Occipital lobe (tissue), 3 donors: ENCODE measurements at places on chromosomes 2 and 18. TPM values are rescaled to one million over a fixed set of nuclear protein-coding genes. Genes with fewer than 3 reads are reported as not detected.

- DNase-seq, result no peak
These were observed 1.6 kb downstream of the KCNE4 start for GRCh38 chr2:223053484-223054192.

- no peak for DNase-seq
These were observed 3.8 kb downstream of the ASXL3 start for GRCh38 chr18:33581856-33582255.

- no peak for DNase-seq
These were observed 27.1 kb downstream of the ZNF532 start for GRCh38 chr18:58891776-58892175.

DNA sequence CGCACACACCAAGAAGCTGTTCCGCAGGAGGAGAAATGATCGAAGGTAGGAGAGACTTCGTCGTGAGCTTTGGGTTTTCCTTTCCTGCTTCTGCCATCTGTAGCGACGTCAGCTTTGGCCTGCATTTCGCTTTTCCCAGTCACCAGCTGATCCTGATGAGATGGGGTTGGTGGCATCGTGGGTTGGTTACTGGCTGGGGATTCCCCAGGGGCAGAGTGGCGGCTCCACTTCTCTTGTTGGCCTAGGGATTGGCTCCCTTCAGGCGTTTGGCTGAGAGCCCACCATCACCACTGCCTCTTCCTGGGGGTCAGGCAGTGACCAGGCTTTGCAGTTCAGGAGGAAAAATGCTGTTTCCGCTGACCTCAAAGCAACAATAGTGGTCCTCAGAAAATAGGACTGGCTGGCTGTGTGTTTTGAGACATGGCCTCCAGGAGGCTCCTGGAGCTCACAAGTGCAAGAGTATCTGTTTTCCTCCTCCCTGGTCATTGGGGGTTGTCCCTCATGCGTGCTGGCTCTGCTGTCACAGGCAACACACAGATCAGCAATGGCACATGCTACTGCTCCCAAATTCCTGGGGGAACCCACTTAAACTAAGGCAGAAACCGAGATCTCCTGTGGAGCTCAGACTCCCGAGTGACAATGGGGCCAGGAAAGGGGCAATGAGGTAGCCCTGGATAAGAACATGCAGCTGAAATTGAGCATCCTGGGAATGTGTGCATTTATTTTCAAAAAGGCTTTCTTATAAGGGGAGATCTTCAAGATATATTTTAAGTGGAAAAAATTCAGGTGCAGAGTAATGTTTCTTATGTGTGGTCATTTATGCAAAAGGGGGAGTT, 173.0 kb downstream of the CTIF start:
- DNase-seq, result no peak

GRCh38 chr18:46434629-46435028, 222.4 kb downstream of the LOXHD1 start:
- no peak for DNase-seq

DNA sequence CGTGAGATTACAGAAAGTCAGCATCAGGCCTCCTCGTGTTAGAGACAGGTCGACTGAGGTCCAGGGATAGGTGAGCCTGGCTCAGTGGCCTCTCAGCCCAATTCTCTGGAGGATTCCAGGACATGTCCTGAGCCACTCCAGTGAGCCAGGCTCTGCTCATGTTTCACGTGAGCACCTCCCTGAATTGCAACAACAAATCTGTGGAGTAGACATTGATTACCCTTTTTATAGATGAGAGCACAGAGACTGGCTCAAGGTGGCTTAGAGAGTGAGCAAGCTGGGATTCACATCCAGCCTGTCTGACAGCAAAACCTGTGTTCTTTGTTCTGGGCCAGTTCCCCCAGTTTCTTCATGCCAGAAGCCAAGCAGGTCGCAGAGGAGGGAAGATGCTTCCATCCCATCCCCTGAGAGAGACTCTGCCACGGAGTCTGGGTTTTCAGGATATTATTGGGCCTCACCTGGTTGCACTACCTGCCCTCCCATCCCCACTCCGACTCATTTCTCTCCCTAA, 46.4 kb downstream of the HS1BP3 start:
- DNase-seq, result no peak

DNA sequence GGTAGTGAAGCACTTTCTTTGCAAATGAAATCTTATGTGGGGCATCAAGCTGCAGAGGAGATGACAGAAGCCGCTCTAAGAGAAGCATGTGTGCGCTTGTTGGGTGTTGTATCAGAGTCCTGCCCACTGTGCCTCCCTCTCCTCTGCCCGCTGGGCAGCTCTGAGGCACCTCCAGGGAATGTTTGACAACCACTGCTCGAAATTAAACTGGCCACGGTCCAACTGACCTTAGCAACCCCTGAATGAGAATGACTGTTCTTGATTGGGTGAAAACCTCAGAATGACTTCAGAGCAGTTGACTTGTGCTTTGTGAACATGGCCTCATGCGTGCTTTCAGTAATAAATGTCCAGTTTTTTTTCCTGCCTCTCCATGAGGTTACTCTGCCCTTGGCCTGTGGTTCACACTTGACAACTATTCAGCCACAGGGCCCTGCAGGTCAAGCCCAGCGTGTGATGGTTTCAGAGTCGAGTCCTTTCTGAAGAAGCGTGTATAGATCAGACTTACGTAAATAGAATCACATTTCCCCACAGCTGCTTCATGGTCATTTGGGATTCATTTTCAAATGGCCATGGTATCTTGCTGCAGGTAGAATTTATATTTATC, 94.9 kb downstream of the SLC4A3 start:
- no peak for DNase-seq

DNA sequence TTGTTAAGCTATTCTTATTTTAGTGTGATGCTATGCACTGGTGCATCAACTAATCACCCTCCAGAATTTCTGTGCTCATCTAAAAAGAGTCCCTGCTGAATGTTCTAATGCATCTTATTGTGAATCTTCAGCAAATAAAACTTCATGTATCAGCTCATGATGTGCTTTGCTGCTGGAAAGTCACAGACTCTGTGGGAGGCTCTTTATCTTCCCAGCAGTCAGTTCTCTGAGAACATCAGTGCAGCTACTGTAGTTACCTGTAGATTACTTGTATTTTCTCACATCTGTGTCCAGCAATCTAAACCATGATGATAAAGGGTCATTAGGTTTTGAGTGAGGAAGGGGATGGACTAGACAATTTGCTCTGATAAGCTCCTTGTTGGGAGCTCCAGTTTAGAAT, 141.6 kb upstream of the SP3 start:
- no peak for DNase-seq

- peak; percentile 26 for DNase-seq
These were observed at the start of gene AQP4 for GRCh38 chr18:26865557-26865956. Gene AQP4 (minus strand): TSS chr18:26865707. CDS start chr18:26865689, 18 bp downstream.

GRCh38 chr2:8219631-8220355, 462.1 kb upstream of the ID2 start:
- no peak for DNase-seq

DNA sequence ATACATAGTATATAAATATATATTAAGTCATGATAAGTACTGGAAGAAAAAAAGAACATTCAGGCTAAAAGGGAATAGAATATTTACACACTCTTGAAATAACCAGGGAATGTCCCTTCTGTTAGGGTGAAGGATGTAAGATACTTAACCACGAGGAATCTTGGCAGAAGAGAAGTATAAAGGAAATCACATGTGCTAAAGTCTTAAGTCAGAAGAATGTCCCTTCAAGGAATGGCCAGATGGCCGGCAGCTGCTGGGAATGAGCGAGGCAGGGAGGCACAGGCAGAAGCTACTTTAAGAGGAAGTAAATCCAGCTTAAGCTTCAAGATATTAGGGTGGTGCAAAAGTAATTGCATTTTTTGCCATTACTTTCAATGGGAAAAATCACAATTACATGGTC, 5.5 kb downstream of the CCDC102B start:
- peak; percentile 1 for DNase-seq

DNA sequence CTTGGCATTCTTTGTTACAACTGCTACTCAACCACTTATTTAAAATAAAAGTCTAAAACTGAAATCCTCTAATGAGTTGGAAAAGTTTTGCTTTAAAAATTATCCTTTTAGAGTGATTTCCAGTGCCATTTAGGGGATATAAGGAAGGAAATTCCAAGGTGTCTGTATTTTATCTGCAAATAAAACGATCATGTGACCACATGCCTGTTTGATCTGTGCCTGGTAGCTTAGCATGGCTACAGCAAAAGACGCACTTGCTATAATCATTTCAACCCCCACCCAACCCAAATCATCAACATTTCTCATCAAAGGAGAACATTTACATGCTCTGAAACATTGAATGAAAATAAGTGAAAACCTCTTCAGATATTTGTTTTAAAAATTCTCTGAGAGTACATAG, 615.1 kb downstream of the IRS1 start:
- DNase-seq, result no peak

DNA sequence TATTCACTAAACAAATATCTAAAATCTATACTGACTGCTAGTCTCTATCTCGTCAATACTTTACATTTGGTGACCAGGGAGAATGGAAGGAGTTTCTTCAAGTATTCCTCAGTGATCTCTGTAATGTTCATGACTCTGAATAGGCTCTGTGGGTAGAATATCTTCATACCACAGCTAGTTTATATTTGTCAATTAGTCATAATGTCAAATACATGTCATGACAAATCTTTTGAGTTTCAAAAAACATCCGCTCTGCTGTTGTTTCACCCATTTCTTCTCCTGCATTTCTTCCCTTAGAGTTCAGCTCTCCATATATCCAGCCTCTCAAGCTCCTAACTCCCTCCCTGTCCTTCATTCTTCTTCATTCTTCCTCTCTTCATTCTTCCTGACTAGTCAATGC, 206.5 kb upstream of the FANCL start:
- DNase-seq, result no peak

DNA sequence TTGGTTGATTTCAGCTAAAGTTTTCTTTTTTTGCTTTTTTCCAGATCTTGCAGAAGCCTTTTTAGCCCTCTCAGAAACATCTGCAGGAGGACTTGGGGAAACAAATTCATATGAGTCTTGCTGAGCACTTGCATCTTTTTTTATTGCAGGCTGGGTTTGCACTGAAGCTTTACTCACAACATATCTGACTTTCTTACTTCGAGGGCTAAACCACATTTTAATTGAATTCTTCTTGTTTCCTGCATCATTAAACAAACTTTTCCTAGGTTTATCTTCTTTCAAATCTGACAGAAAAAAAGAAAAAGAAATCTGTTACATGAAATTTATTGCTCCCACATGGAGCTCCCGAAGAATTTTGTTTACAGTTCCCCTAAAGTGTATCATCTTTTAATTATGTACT, 28.3 kb downstream of the BARD1 start:
- no peak for DNase-seq

GRCh38 chr2:121575800-121576199, 45.1 kb downstream of the RNU4ATAC start:
- DNase-seq, result no peak

DNA sequence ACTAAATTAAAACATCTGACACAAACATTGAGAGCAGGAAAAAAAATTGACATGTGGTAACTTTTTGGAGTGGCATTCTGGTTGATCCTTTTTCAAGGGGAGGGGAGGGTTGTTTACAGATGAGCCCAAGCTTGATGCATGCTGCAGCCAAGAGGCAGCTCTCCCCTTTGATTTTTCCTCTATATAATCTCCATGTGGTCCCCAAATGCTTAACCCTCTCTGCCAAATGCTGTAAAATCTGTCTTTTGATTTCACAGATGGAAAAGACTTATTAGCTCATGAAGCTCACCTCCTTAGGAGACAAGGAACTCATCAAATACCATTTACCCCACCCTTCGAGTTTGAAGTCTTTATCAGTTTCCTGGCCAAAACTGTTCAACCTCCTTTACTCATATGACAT, 623.0 kb downstream of the NRXN1 start:
- no peak for DNase-seq

DNA sequence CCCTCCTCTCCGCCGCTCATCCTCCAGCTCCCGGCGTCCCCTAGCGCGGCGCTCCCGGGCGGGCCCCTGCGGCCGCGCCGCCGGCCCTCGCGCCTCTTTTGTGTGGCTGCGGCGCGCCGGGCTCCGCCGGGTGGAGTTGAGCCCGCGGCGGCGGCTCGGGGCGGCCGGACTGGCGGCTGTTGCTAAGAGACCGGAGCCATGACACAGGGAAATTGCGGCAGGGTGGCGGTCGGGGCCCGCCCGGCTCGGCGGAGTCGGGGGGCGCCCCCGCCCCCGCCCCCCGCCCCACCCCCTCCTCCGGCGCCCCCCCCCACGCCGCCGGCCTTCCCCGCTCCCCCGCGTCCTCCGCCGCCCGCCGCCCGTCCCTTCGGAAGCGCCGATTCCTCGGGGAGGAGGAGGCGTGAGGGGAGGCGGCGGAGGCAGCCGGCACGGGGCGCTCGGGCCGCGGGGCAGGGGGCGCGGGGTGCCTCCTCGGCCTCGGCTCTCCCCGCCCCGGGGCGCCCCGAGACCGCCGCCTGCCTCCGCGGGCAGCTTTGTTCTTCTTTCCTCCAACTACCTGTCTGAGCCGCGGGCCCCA, at the start of gene TMEM200C:
TSS of gene TMEM200C (minus strand) at position 224 of the 577 bp plus-strand sequence. CDS start 3,459 bp downstream, outside the sequence.
- no peak for DNase-seq

GRCh38 chr2:28339516-28340175, 53.0 kb upstream of the FOSL2 start:
- DNase-seq, result no peak

GRCh38 chr18:48887294-48887904, 63.4 kb downstream of the SMAD7 start:
- no peak for DNase-seq

DNA sequence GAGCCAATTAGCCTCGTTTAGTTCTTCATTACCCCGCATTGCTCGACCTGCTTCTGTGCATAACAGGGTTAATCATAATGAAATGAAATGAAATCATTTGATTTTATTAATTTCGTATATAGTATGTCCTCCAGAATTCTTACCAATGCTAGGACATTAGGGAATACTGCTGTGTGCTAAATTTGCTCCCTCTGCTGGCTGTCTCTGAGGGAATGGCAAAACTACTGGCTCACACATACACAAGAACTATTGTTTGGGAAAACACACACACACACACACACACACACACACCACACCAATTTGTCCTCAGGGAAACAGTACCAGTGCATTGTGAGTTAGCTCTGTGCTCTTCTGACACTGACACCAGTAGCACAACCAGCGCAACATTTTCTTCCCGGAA, 273.3 kb upstream of the TCF4 start:
- DNase-seq, result peak; percentile 39

GRCh38 chr2:65317841-65318240, 90.2 kb downstream of the ACTR2 start:
- DNase-seq, result no peak

DNA sequence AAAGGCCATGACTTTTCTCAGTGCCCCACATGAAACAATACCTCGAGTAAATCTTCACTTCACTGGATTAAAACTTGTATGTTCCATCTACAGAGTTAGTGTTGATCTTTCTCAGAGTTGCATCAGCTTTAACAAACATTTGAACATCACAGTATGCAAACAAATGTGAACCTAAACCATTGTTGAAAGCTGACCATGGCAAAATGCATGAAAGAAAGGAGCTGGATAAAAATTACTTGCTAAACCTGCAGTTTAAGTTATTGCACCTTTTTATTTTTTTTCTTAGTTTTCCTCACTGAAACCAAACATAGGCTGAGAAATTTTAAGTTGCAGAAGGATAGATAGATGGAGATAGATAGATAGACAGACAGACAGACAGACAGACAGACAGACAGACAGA, 107.2 kb upstream of the UGP2 start:
- no peak for DNase-seq

Gene SYT4
- 499 TPM for total RNA-seq

Gene LHCGR
- 0.16 TPM for total RNA-seq

Gene DRC1
- total RNA-seq, result 5.6 TPM

Gene HOXD3
- total RNA-seq, result not detected

Gene UGT1A3
- total RNA-seq, result not detected

Gene KCNJ3
- 22.8 TPM for total RNA-seq

Gene TFPI
- 35.2 TPM for total RNA-seq

Gene ZNF407
- 31.4 TPM for total RNA-seq

Gene SPDYA
- total RNA-seq, result 1.4 TPM
